ENCODE measurements at places on chromosomes 5 and 9. TPM values are rescaled to one million over a fixed set of nuclear protein-coding genes. Genes with fewer than 3 reads are reported as not detected.

DNA sequence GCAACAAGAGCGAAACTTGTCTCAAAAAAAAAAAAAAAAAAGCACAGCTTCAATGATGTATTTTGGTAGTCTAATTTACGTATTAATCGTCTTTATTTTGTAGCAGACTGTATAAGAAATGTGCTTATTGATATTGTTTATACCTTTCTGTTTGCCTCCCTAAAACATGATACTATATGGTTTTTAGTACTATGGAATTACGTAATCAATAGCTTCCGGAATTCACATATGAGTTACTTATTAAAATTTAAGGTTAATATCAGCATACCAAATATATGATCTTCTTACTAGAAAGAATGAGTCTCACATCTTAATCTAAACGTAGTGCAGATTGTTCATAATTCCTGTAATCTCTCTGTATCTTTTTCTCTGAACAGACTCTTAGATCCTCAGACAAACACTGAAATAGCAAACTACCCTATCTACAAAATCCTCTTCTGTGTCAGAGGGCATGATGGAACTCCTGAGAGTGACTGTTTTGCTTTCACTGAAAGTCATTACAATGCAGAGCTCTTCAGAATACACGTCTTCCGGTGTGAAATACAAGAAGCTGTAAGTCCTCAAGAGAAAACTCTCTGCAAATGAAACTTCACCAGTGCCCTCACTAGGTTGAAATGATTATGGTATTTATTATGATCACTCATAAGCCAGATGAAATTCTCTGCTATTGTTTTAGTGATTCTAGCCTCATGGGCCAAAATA is 44.4 kb upstream of the GPR21 start:
- no peak for DNase-seq

GRCh38 chr9:26308328-26308727 is 584.3 kb downstream of the CAAP1 start:
- DNase-seq = no peak

GRCh38 chr9:21155501-21155900 is 11.0 kb downstream of the IFNA21 start:
- no peak for DNase-seq

- no peak for DNase-seq
Observed at GRCh38 chr5:56737002-56737621, 78.2 kb upstream of the MAP3K1 start.

GRCh38 chr9:79001012-79001411 is 570.8 kb upstream of the TLE4 start:
- DNase-seq = no peak

DNA sequence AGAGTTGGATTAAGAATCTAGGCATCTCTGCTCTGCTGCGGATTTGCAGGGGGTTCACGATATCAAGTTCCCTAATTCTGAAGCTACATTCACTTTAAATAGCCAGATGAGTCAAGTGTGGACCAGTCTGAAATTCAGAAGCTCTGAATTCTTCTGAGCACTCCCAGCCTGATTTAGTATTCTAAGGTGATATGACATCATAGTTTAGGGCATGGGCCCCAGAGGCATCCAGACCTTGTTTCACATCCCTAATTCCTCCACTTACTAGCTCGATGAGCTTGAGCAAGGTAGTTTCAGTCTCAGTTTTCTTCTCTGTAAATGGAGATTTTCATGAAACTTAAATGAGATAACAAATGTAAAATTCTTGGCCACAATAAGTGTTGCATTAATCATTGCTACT is 65.2 kb downstream of the TMEM167A start:
- no peak for DNase-seq

GRCh38 chr5:96812851-96813250 is 5.1 kb upstream of the ERAP1 start:
- DNase-seq = no peak

DNA sequence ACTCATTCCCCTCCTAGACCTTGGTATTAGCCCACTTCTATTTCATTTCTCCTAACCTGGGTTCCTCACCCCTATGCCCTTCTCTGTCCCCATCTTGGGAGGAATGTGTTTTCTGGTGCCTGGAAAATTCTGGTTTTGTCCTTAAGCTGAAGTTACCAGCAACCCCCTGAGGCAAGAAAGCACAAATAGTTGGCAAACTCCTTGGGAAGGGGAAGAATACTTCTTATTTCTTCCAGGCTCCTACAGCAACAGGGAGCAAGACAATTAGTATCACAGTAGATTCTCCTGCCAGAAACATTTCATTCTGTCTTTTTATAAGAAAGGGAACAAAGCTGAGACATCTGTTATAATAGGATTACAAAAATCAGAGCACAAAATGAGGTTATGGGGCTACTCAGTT is 142.5 kb downstream of the SNCAIP start:
- DNase-seq = no peak

DNA sequence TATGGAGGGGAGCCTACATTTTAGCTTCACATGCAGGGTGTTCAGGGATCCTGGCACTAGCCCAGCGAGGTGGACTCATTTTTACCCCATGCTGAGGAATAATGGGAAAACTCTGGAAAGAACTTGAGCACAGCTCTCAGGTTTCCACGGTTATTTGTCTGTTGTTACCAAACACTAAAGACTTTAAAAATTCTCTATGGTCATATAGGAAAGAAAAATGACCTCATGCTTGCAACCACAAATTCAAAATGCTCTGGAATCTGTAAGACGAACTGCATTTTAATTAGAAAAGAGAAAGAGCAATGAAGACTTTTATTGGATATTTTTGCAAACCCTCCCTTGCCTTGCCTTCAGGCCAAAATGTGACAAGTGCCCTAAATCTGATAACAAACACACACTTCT is 606.9 kb downstream of the EBF1 start:
- DNase-seq = no peak

DNA sequence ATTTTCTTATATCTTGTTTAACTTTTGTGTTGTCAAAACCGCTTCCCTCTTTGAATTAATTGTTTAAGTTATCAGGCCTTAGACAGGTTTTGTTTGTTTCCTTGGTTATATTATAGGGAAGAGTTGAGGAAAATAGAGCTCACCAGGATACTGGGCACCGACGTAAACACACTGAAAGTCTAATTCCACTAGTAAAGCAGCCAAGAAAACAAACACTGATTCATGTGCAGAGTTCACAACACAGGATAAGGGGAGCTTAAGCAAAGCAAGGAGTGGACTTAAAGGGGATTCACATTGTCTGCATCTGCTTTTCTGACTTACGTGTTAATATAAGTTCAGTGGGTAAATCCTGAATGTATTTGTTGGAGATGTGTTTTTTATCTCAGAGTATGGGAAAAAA is 139.0 kb upstream of the CDH6 start:
- DNase-seq = no peak

DNA sequence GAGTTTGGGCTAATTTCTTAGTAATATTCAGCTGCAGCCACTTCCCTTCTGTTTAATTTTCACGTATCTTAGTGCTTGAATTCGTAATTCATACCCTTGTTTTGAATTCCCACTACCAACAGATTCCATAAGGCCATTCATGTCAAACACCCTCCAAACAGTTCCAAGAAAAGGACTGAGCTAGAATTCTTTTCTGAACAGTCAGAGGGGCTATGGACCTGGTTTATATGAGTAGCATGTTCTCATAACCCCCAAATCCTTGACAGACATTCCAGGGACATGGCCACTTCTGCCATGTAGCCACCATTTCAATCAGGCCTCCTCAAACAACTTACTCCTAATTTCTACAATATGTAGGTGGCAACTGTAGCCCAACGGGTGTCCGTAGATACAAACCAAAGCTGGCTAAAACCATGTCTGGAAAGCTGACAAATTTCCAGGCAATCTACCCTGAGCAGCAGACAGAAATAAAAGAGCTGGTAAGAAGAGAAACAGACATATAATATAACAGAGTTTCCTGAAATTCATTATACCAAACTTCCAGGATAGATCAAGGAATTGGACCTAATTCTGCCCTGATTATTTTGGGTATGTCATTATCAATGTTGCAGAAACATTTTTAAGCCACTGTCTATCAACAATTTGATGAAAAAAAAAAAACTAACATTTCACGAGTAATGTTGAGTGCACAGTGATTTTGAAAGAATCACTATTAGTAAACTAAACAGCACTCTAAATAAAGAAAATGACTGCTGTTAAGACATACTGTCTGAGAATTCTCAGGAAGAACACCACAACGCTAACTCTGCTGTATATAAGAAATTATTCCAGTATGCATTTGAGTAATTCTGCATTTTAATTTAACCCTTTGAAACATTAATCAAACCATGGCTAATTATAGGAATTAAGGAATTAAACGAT is 40.7 kb downstream of the EBF1 start:
- no peak for DNase-seq

DNA sequence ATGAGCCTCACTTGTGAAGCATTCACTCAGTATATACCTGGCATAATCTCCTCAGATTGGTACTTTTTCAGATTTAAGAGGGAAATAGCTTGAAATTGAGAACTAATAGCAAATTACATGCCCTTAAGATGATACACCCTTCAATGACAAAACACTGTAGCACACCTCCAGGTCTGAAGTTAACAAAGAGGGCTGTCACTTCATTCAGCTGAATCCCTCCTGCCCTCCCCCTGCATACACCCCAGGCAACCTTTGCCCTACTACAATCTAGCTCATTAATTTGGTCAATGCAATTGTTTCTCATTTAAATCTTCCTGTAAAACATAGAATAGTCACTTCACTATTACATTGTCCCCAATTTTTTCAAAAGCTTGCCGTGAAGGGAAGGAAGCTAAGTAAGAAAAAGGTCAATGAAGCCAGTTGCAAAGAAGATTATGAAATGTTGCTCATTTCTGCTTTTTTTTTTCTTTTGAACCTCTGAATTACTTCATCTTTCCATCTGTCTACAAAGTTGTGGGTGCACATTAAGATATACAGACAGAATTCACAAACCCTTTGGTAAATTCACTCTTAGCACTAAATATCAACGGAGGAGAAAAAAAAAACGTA is 294.8 kb upstream of the PTGER4 start:
- no peak for DNase-seq

DNA sequence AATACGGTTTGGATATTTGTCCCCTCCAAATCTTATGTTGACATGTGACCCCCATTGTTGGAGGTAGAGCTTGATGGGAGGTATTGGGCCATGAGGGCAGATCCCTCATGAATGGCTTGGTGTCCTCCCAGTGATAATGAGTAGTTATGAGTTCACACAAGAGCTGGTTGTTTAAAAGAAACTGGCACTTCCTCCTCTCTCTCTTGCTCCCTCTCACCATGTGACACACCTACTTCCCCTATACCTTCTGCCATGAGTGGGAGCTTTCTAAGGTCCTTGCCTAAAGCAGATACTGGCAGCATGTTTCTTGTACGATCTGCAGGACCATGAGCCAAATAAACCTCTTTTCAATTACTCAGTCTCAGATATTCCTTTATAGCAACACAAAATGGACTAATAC is 132.0 kb downstream of the PIK3R1 start:
- DNase-seq = no peak

GRCh38 chr5:157547941-157548512 is 27.5 kb downstream of the ADAM19 start:
- no peak for DNase-seq

DNA sequence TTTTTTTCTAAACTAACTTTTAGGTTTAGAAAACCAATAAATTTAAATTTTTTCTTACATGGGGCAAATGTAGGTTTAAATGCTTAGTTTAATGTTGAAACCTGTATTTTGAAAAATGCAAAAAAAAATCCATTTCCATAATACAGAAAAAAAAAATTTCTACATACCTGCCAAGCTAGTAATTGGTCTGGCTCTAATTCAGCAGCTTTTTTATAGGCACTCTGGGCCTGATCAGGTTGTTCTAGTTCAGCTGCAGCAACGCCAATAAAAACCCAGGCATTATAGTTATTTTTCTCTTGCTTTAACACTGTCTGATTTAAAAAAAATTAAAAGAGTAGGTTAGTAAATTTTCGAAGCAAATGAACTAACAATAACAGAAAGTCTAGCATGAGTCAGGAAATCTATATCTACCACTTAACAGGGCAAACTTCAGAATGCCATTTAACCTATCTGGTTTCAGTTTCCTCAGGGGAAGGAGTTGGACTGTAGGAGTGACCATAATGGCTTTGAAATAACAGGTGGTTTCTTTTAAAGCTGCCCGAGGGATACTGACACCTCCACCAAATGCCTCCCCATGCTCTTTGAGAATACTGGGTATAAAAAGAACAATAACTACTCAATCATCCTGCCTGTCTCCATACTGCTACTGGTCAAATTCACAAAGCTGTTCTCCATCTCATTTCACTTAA is 11.6 kb downstream of the SKIC3 start:
- DNase-seq = no peak

DNA sequence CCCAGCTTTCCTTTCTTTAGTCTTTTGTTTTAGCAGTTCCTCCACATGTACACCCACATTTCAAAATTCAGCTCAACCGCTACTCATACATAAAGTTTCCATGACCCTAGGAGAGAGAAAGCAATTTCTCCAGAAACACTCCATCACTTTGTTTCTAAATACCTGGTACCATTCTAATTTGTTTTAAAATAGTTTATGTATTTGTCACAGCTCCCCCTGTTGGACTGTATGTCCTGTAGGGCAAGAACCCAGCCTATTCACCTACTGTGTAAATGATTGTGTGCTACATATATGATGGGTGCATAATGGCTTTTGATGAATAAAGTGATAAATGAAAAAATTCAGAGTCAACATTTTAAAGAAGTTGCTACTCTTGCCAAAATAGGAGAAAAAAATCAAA is 139.1 kb downstream of the COX7C start:
- no peak for DNase-seq

- no peak for DNase-seq
Observed at GRCh38 chr9:20382460-20383071, 239.7 kb downstream of the MLLT3 start.

DNA sequence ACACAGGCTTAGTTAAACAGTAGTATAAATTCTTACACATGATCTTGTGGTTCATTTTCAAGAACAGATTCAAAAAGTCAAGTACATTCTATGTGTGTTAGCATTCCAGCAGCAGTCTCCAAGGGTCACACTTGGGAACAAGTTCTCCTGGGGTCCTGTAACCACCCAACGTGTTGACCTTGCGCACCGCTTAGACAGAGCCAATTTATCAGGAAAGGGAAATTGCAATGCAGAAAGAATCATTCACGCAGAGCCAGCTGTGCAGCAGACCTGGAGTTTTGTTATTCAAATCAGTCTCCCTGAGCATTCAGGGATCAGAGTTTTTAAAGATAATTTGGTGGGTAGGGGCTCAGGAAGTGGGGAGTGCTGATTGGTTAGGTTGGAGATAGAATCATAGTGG is 8.5 kb upstream of the RXFP3 start:
- DNase-seq = no peak

Gene PCDHB9
- 0.35 TPM for total RNA-seq

Gene CDO1
- total RNA-seq = 2.4 TPM

Gene PCDHB16
- 1.4 TPM for total RNA-seq

Gene DRD1
- not detected for total RNA-seq

Gene LCN10
- 1.7 TPM for total RNA-seq

Gene PCDHA7
- 0.55 TPM for total RNA-seq

Gene SLC6A18
- not detected for total RNA-seq

Gene RASGEF1C
- total RNA-seq = not detected

Gene AGXT2
- not detected for total RNA-seq

Gene PLPP7
- total RNA-seq = 2.0 TPM

Gene ELAVL2
- not detected for total RNA-seq

Gene VAV2
- 26.5 TPM for total RNA-seq

Gene FCN2
- not detected for total RNA-seq

Gene GMCL2
- not detected for total RNA-seq

Gene TLX3
- not detected for total RNA-seq

Gene C9orf85
- 6.9 TPM for total RNA-seq

Gene SPATA31D4
- not detected for total RNA-seq

Gene PCDHA10
- 2.0 TPM for total RNA-seq

All from pancreas (tissue), 10 donors.